AG09309 (cell line): ENCODE measurements at places on chromosomes 11 and 22.

GRCh38 chr11:116344601-116345000 is 428.2 kb downstream of the BUD13 start:
- DNase-seq = no peak

- no peak for DNase-seq
Observed at GRCh38 chr11:76592961-76593360, 77.6 kb downstream of the LRRC32 start.

GRCh38 chr11:12168114-12168513 is 57.7 kb downstream of the MICAL2 start:
- no peak for DNase-seq

- DNase-seq = no peak
Observed at GRCh38 chr11:88194990-88195389, 19.7 kb upstream of the RAB38 start.

GRCh38 chr11:598005-598680 is 17.6 kb downstream of the IRF7 start:
- no peak for DNase-seq
